ENCODE measurements at places on chromosomes 7 and 10. TPM values are rescaled to one million over a fixed set of nuclear protein-coding genes. Genes with fewer than 3 reads are reported as not detected.

- no peak overlapping the region for H3K4me3 ChIP-seq
- peaks cover 13% of the 10 kb centered on the region for H3K4me1 ChIP-seq
- no peaks in the 10 kb centered on the region for H3K36me3 ChIP-seq
- no peak overlapping the region for H3K27ac ChIP-seq
- DNase-seq = peak; percentile 61
- H3K27me3 ChIP-seq = no peaks in the 10 kb centered on the region
Measured at GRCh38 chr7:36784991-36785940, 61.0 kb upstream of the AOAH start.

The ATOH7 gene
- not detected for total RNA-seq

The PPP1R17 gene
- not detected for total RNA-seq

DNA sequence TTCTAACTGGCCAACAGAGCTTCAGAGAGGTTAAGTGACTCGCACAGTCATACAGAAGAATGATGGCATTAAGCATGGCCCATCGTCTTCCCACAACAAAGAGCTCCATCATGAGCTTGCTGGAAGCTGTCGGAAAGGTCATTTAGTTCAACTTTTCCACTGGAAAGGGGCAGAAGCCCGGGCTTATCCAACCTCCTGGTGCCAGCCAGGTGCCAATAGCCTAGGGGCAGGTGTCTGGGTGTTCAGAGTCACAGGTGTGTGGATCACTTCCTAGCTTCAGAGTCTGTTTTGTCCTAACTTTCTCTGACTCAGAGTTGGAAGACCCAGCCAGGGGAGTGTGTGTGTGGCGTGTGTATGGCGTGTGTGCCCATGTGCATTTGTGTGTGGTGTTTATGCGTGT is 1.3 kb upstream of the TRPV6 start:
- H3K4me3 ChIP-seq = no peak overlapping the region
- H3K36me3 ChIP-seq = no peaks in the 10 kb centered on the region
- H3K4me1 ChIP-seq = no peaks in the 10 kb centered on the region
- no peak for DNase-seq

The TMEM236 gene
- total RNA-seq = not detected

- no peak for DNase-seq
- no peaks in the 10 kb centered on the region for H3K4me1 ChIP-seq
- H3K27me3 ChIP-seq = peaks cover 3% of the 10 kb centered on the region
- H3K36me3 ChIP-seq = no peaks in the 10 kb centered on the region
Measured at GRCh38 chr10:58513188-58514110, 777 bp downstream of the BICC1 start.

DNA sequence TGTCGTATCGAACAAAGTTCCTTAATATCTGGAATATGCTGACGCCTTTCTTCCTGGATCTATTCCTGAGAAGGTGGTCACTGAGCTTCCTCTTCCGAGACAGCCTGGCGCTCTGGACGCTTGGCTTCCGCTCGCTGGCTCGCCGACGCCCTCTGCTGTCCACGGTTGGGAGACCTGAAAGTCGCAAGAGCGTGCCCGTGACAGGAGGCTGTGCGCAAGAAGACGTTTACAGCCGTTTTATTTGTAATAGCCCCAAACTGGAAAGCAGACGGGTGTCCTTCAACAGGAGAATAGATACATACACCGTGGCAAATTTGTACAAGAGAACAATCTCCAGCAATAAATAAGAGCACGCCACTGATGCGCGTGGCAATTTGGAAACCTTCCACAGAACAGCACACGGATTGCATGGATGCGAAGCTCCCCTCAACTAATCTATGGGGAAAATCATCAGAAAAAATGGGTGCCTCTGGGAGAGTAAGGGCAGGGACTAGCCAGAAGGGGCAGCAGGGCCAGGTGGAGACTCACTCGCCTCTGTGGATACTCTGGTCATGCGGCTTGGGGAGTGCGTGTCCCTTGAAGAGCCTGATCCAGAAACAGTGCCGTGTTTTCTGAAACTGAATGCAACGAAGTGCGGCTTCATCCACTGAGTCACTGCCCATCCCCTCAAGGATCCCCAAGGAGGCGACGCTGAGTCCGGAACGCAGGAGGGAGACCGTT is 41.5 kb upstream of the BNIP3 start:
- no peak overlapping the region for H3K4me3 ChIP-seq
- H3K27me3 ChIP-seq = no peaks in the 10 kb centered on the region
- no peaks in the 10 kb centered on the region for H3K4me1 ChIP-seq

GRCh38 chr7:44108768-44109750 is 4.9 kb downstream of the AEBP1 start:
- no peak overlapping the region for H3K27ac ChIP-seq
- no peak for DNase-seq
- H3K4me3 ChIP-seq = no peak overlapping the region
- H3K36me3 ChIP-seq = no peaks in the 10 kb centered on the region
- peaks cover 15% of the 10 kb centered on the region for H3K27me3 ChIP-seq
- H3K4me1 ChIP-seq = no peaks in the 10 kb centered on the region

DNA sequence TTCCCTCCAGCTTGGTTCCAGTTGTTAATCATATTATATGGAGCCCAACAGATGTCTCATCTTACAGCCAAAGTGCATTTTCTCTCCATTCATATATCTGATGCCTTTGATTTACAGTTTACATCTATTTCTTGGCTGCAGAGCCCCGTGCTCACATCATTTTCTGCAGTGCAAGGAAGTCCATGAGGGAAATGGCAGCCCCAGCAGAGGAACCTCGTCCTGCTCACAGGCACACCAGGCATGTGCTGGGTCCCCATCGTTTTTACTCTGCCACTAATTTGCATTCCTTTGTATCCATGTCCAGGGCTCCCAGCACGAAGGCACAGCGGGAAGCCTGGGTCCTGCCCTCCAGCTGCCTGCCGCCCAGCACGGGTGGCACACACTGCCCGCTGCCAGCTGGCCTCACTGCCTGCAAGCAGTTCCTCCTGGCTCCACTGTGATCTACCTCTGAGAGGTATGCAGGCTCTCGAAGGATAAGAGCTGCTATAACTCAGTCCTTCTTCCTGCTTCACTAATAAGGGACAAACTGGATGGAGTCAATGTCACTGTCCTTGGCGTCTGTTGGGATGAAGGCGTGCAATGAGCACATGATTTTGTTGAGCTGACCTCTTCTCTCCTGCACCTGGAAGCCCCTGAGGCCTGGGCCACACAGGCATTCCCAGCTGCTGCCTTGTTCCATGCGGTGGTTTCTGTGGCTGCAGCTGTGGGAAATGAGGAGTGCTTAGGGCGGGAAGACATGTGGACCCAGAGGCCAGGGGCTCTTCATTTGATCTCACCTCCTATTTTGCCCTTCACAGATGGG is 583.6 kb upstream of the MGMT start:
- H3K36me3 ChIP-seq = no peaks in the 10 kb centered on the region
- no peak for DNase-seq
- H3K4me1 ChIP-seq = no peaks in the 10 kb centered on the region
- no peaks in the 10 kb centered on the region for H3K27me3 ChIP-seq
- no peak overlapping the region for H3K4me3 ChIP-seq

Data from GM12878 (cell line).